ENCODE measurements at places on chromosomes 12 and 14. TPM values are rescaled to one million over a fixed set of nuclear protein-coding genes. Genes with fewer than 3 reads are reported as not detected.
A peak's percentile ranks its signal among the peaks of the same experiment; 100 is the strongest.

The SHMT2 gene
- total RNA-seq = 18.4 TPM

GRCh38 chr12:27207615-27208413 lies 36.3 kb upstream of the STK38L start:
- DNase-seq = no peak

- DNase-seq = no peak
Observed at GRCh38 chr12:27602516-27602915, 78.5 kb downstream of the PPFIBP1 start.

DNA sequence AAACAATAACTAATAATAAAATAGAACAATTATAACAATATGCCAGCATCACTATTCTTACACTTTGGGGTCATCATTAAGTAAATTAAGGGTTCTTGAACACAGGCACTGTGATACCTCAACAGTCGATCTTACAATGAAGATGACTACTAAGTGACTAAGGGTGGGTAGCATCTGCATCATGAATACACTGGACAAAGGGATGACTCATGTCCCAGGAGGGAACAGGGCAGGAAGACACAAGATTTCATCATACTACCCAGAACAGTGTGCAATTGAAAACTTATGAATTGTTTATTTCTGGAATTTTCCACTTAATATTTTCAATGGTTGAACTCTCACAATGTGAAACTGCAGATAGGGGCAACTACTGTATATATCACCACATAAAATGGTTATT lies 19.7 kb downstream of the TSPAN19 start:
- DNase-seq = peak; percentile 74
